ENCODE measurements at places on chromosomes 4 and X.

DNA sequence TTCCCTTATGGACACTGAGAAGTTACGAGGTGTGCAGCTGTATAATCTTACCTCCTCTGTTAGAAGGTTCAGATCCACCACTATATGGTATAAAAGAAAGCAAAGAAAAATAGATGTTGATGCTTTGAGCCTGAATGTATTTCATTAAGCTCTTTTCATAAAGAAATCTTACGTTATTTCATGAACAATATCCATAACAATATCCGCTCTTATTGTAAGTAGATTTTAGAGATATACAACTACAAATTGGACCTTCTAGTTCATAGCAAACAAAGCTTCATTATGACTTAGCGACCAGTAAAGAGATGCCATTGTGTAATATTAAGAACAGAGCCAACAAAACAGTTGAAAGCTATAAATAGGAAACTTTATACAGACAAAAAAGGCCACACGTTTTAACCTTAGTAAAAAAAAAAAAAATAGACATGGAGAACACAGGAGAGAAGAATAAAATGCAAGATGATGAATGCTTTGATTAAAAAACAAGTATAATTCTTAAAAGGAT, 203.6 kb downstream of the PDGFC start:
- DNase-seq = no peak

GRCh38 chr4:180832073-180832472, 1411.1 kb upstream of the TENM3 start:
- no peak for DNase-seq

GRCh38 chr4:158492391-158492790, 29.3 kb upstream of the RXFP1 start:
- DNase-seq = no peak

GRCh38 chrX:3262901-3263300, 83.6 kb downstream of the MXRA5 start:
- no peak for DNase-seq

DNA sequence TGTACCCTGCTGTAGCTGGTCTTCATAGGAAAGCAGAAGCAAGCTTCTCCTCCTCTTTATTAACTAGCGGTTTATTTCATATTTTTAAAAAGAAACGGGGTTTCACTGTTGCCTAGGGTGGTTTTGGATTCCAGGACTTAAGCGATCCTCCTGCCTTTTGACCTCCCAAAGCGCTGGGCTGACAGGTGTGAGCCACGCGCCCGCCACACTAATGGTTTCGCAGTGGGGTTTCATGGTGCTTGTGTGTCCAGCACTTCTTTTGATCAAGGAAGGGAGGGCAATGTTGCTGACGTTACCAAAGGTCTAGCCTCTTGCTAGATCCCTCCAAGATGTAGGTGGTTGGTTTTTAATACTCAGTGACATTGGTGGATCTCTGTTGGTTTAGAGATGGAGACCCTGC, 1.4 kb downstream of the MAEA start:
- no peak for DNase-seq

- peak; percentile 25 for DNase-seq
Measured at GRCh38 chr4:16264798-16265197, 38.5 kb upstream of the TAPT1 start.

GRCh38 chr4:186227221-186227620, at the start of gene KLKB1:
TSS of gene KLKB1 (plus strand) at chr4:186227507. CDS start at chr4:186228196, 689 bp downstream.
- DNase-seq = no peak

GRCh38 chr4:158904815-158905214, 136.0 kb downstream of the FNIP2 start:
- no peak for DNase-seq

DNA sequence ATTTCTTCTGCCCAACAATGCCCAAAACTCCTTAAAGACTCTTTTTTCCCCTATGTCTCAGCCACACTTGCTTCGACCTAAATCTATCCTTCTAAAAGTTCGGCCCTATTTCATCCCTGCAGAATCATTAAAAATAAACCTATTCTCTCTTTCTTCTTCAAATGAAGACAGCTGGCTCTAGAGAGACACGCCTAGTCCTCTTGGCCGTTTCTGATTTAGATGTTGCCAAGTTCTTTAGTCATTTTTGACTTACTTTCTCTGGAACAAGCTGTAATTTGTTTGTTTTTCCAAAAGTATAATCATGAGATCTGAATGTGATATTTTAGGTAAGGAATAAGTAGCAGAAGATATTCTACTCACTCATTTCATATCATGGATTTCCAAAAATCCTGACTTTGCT, 211.6 kb downstream of the CENPC start:
- DNase-seq = no peak

DNA sequence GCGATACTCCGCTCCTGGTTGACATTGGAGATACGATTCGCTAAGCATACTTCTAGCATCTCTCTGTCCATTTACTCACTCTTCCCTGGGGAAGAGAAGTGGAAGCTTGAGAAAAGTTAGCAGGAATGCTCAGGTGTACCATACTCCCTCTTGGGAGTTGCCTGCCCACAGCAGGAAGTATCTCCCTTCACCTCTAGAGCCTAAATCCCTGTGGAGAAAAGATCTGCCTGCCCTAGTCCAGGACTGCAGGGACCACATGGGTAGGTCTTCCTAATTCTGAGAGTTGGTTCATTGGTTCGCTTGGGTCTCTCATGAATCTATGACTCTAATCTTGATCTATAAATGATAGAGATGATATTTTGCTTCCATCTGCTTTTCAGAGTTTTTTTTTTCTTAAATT, 26.3 kb upstream of the MAPK10 start:
- DNase-seq = no peak

DNA sequence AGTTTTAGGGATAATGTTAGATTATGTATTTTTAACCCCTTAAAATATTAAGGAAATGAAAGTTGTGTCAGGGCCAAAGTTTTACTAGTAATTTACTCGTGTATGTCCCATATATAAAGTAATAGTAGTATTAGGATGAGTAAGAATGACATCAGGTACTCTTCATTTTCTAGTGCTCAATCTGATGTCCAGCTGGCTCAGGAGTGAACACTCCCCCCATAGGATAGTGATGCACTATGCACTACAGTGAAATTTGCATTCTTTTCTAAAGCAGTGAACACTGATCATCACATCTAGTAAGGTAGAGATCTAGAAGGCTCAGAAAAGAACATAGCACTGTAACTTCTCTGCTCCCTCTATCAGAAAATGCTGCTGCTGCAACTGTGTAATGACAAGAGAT, 409.7 kb downstream of the GLUD2 start:
- no peak for DNase-seq

- no peak for DNase-seq
Measured at GRCh38 chr4:79421483-79421882, 13.5 kb upstream of the GK2 start.

DNA sequence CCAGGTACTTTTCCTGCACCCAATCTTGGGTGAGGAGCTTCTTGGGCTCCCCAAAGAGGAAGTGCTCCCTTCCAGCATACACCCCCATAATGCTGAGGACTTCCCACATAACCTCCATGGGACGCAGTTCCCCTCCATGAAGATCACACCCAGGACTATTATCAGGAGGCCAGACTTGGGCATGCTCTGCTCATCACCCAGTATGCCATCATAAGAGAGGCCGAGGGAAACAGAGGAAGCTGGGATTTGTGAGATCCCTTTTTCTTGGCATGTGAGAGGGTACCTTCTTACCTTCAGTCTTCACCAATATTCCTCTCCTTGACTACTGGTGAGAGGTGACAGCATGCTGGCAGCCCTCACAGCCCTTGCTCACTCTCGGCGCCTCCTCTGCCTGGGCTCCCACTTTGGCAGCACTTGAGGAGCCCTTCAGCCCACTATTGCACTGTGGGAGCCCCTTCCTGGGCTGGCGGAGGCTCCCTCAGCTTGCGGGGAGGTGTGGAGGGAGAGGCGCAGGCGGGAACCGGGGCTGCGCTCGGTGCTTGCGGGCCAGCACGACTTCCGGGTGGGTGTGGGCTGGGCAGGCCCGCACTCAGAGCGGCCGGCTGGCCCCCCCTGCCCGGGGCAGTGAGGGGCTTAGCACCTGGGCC, 15.7 kb upstream of the HSFX1 start:
- DNase-seq = no peak

DNA sequence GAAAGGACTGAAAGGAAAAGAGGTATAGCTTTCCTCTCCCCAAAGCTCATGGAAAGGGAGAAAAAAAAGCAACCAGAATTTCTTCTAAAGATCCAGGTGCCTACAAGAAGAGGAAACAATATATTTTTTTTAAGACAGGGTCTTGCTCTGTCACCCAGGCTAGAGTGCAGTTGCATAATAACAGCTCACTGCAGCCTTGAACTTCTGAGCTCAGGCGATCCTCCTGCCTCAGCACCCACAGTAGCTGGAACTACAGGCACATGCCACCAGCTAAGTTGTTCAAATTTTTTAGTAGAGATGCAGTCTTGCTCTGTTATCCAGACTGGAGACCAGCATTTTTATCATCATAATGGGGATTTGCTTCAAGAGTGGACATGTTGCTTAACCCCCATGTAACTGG, 30.5 kb upstream of the BBS12 start:
- DNase-seq = no peak

DNA sequence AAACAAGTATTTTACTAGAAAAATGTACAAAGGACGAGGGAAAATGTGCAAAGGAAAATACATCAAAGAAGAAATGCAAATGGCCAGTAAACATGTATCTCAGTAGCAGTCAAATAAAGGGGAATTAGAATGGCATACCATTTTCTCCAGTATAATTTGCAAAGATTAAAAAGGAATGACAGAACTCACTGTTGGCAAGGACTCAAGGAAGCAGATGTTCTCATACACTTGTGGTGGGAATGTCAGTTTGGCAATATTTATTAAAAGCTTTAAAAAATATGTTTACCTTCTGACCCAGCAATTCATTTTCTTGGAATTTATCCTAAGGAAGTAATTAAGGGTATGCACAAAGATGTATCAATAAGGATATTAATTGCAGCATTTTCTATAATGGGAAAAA, 7.6 kb downstream of the CLCN5 start:
- DNase-seq = no peak

- DNase-seq = no peak
Measured at GRCh38 chrX:124415115-124415800, 68.9 kb downstream of the SH2D1A start.

DNA sequence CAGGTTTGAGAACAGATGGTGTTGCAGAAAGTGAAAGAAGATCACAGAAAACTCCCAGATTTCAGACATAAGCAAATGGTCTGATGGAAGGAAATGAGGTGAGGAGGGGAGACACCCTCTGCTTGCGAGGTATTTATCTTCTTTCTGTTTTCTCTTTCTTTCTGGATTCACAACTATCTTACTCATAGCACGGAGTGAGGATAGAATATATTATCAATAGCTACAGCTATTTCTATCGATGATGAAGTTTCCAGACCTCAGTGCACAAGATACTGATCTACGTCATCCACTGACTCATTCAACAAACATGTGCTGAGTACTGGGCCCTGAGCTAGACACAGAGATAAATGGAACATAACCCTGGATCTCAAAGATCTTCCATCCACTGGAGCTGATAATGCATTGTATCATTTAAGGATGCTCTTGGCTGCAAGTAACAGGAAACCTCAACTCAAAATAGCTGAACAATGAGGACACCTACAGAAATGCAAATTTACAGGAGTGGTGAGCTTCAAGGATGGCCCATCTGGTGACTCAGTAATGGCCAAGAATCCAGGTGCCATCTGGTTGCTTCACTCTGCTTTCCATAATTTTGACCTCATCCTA, 21.2 kb downstream of the SLC2A9 start:
- no peak for DNase-seq

GRCh38 chrX:44036336-44036735, 63.1 kb upstream of the NDP start:
- no peak for DNase-seq

GRCh38 chr4:5933116-5933515, 40.2 kb upstream of the CRMP1 start:
- no peak for DNase-seq

DNA sequence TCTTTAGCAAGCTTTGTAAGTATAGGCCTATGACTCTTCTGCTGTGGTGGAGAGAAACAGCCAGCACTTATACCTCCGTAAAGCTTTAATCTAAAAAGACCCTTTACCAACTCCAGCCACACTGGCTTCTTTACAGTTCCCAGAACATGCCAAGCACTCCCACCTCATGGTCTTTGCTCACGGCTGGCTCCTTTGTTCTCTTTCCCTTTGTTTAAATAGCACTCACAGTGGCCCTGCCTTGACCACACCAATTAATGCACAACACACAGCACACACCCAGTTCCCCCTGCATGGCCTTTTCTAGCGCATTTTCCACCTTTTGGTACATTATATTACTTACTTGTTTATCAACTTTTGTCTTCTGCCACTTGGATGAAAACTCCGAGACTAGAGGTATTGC, 18.9 kb downstream of the PPID start:
- DNase-seq = no peak

GRCh38 chr4:126869967-126870366, 762.8 kb upstream of the INTU start:
- DNase-seq = no peak

DNA sequence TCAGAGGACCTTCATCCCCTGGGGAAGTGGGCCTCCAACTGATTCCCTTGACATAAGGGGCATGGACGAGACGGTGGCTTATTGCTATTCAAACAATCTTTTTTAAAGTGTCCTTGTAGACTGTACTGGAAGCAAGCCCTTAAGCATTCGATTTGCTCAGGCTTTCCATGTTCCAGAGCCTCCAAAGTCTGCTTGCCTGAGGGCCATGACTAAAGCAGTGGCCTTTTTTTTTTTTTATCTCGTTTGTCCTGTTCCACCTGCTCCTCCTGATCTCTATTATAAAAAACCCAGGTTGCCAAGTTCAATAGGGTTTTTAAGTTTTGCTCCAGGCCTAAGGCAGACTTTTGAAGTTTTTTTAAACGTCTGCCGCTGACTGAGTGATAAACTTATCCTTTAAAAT, 103.7 kb upstream of the AADAT start:
- DNase-seq = no peak

- no peak for DNase-seq
Measured at GRCh38 chrX:151402719-151403390, 5.8 kb downstream of the VMA21 start.

DNA sequence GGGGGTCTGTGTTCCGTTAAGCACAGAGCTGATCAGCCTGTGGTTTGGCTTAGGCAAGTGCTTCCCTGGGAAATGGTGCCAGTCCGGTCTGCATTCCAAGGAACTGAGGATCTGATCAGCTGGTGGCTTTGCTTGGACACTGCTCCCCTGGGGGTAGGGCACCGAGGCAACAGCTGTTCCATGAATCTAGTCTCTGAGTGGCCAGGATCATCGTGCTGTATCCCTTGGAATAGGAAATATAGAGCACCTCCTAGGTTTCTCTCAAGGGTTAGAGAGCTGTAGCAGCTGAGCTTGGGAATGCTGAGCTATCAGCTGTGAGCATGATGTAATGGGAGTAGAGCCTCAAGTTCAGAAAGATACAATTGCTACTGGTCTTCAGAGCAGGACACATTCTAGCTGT, 863.9 kb downstream of the RAPGEF2 start:
- DNase-seq = no peak

- peak; percentile 37 for DNase-seq
Measured at GRCh38 chr4:118033148-118034052, 886 bp upstream of the NDST3 start.

DNA sequence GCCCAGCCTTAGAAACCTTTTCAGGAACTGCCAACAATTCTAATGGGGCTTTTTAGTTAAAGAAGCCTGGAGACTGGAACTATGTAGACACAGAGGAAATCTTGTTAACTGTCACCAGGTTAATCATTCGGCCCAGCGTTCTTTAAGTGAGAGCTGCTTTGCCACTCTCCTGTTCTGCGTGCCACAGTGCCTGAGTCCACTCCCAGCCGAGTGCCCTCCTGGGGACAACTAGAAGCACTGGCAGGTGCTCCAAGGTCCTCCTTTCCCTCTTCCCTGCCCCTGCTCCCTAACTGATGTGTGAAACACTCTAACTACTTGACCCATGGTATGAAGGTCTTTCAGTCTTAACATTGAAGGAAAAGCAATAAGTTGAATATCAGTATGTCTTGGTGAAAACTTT, 151.2 kb upstream of the TLL1 start:
- DNase-seq = no peak

- no peak for DNase-seq
Measured at GRCh38 chr4:71253545-71253944, 85.3 kb upstream of the SLC4A4 start.

All from renal cortex interstitium (tissue), 15 donors.